ENCODE measurements at places on chromosomes 16 and 17.

DNA sequence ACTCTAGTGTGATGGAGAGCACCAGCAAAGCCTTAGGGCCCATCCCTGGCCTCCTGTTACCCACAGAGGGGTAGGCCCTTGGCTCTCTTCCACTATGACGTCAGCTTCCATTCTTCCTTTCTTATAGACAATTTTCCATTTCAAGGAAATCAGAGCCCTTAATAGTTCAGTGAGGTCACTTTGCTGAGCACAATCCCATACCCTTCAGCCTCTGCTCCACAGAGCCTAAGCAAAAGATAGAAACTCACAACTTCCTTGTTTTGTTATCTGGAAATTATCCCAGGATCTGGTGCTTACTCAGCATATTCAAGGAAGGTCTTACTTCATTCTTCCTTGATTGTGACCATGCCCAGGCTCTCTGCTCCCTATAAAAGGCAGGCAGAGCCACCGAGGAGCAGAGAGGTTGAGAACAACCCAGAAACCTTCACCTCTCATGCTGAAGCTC is at the start of gene CCL8:
TSS of gene CCL8 (plus strand) at position 397 of the 445 bp plus-strand sequence. CDS start 67 bp downstream, outside the sequence.
- DNase-seq = no peak

- no peak for DNase-seq
Measured at GRCh38 chr16:75206749-75207451, at the start of gene CTRB2. TSS of gene CTRB2 (minus strand) at chr16:75207161. CDS start at chr16:75207141, 20 bp downstream.

- DNase-seq = no peak
Measured at GRCh38 chr17:40260528-40260927, 27.2 kb upstream of the CDC6 start.

GRCh38 chr17:82603981-82604448 is 44.2 kb downstream of the WDR45B start:
- no peak for DNase-seq
